ENCODE measurements at places on chromosomes 11 and 22.

DNA sequence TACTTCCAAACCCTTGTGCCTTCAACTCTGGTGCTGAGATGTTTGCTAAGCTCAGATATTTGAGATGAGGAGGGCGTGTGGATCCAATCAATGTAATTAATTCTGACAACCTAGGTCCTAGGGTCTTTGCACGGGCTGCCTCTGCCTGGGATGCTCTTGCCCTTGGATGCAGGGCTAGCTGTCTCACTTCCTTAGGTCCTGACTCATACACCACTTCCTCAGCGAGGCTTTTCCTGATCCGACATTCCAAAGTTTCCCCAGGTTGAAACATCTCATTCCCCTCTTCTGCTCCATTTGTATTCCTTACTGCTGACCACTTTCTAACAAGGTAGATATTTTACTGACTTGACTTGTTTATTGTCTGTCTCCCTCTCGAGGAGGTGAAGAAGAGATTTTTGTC is 43.0 kb upstream of the NTM start:
- no peaks in the 10 kb centered on the region for H3K27me3 ChIP-seq
- H3K4me1 ChIP-seq: no peaks in the 10 kb centered on the region
- no peaks in the 10 kb centered on the region for H3K36me3 ChIP-seq

DNA sequence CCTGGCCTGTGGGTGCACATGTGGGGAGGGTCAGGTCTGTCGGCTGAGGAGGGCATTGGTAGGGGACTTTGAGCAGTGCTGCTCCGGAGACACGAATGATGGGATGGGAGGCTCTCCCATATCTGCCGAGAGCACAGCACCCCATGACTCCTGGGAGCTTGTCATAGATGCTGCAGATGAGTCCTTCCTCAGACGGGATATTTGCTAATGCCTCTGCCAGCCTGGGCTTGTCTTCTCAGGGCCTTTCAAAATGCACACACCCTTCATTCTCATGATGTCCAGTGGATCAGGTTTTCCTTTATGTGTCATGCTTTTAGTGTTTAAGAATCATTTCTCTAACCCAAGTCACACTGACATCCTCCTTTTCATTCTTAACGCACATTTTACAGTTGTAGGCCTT is 8.1 kb upstream of the RNH1 start:
- no peak overlapping the region for H3K4me3 ChIP-seq
- H3K36me3 ChIP-seq: peaks cover 20% of the 10 kb centered on the region
- peaks cover 10% of the 10 kb centered on the region for H3K4me1 ChIP-seq
- DNase-seq: no peak

GRCh38 chr22:16699326-16699725 is 106.7 kb upstream of the CCT8L2 start:
- H3K4me1 ChIP-seq: no peaks in the 10 kb centered on the region
- no peak overlapping the region for H3K27ac ChIP-seq
- H3K36me3 ChIP-seq: no peaks in the 10 kb centered on the region
- no peak for DNase-seq

GRCh38 chr11:6253197-6253596 is 6.4 kb upstream of the CCKBR start:
- H3K27ac ChIP-seq: no peak overlapping the region
- DNase-seq: no peak
- no peaks in the 10 kb centered on the region for H3K4me1 ChIP-seq
- no peaks in the 10 kb centered on the region for H3K36me3 ChIP-seq

DNA sequence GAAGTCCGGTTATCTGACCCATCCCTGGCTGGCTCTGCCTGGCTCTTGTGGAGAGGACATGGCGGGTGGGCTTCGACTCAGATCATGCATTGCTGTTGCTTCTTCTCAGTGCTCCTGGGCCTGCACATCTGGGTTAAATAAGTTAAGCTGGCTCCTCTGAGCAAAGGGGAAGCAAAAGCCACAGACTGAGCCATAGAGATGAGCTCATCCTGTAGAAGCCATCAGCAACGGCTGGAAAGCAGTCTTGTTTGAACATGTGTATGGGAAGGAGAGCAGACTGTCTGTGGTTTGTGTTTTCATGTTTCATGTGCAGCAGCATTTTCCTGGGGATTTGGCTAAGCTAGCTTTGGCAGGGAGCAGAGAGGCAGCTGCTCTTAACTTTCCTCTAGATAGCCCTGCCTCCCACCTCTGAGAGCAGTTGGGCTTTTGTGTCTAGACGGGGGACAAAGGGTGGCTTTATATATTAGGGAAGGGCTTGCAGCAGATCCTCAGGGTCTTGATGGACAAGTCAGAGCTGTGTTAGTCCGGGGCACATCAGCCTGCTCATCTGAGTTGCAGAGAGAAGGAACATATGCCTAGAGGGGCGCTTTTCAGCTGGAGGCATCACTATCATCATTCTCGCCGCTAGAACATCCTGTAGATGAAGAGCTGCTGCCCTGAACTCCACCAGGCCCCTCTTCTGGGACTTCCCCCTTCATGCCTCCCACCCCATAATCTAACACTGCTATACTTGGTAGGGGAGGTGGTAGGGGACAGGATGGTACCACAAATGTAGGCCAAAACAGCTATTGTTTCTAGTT is 14.9 kb downstream of the DCPS start:
- H3K4me1 ChIP-seq: peaks cover 44% of the 10 kb centered on the region
- DNase-seq: peak; percentile 53
- peaks cover 34% of the 10 kb centered on the region for H3K36me3 ChIP-seq

- no peak overlapping the region for H3K4me3 ChIP-seq
- DNase-seq: no peak
- H3K27me3 ChIP-seq: peaks cover 8% of the 10 kb centered on the region
- peaks cover 5% of the 10 kb centered on the region for H3K4me1 ChIP-seq
Measured at GRCh38 chr11:10326012-10326964, 21.4 kb downstream of the ADM start.

GRCh38 chr22:20554824-20555223 is 47.4 kb downstream of the MED15 start:
- DNase-seq: no peak
- H3K4me3 ChIP-seq: no peak overlapping the region
- peak overlapping the region; percentile 99 for H3K27ac ChIP-seq
- no peaks in the 10 kb centered on the region for H3K27me3 ChIP-seq

DNA sequence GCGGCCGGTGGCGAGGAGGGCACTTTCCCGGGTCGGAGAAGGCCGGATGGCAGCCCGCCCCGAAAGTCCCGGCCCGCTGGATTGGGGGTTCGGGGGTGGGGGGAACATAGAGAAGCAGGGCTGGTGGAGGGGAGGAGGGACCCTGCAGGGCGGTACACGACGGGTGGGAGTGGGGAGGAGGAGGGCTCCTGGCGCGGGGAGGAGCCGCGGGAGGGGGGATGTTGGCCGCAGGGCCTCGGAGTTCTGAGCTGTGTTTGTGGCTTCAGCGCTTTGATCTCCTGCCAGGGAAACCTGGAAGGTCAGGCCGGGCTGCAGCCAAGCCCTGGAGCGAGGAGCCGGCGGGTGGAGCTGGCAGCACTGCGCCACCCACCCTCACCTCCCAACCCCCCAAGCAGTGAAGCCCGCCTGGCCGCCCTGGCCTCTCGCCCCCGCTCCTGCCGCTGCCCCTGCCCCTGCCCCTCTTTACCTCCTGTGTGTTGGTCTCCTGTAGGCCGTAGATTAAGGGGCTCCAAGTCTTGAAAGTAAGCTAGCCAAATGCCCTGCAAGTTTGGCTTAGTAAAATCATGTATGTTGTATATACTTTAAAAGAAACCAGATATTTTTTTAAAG is 30.9 kb downstream of the C22orf31 start:
- H3K36me3 ChIP-seq: no peaks in the 10 kb centered on the region
- peaks cover 7% of the 10 kb centered on the region for H3K4me1 ChIP-seq
- no peak overlapping the region for H3K27ac ChIP-seq
- no peak overlapping the region for H3K4me3 ChIP-seq
- peaks cover 52% of the 10 kb centered on the region for H3K27me3 ChIP-seq
- no peak for DNase-seq

DNA sequence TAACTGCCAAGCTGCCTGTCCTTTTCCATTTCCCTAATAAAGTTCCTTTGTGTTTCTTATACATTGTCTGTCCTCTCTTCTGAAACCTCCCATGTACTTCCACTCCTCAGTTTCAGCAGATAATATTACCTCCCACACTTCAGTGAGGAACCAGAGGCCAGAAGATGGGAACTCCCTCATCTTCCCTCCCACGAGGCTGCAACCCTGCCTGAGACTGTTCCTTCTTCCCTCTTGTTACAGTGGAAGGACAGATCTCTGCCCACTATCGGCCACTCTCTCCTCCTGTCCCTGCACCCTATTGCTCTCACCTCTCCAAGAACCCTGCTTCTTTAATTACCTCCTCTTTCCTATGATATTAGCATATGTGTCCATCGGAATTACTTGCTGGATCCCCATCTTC is 38.1 kb upstream of the SWAP70 start:
- no peak overlapping the region for H3K27ac ChIP-seq
- no peaks in the 10 kb centered on the region for H3K36me3 ChIP-seq
- no peak for DNase-seq
- no peak overlapping the region for H3K4me3 ChIP-seq
- H3K27me3 ChIP-seq: peaks cover 7% of the 10 kb centered on the region
- H3K4me1 ChIP-seq: no peaks in the 10 kb centered on the region

GRCh38 chr22:49418341-49418894 is 409.3 kb downstream of the BRD1 start:
- no peaks in the 10 kb centered on the region for H3K36me3 ChIP-seq
- H3K4me1 ChIP-seq: no peaks in the 10 kb centered on the region

DNA sequence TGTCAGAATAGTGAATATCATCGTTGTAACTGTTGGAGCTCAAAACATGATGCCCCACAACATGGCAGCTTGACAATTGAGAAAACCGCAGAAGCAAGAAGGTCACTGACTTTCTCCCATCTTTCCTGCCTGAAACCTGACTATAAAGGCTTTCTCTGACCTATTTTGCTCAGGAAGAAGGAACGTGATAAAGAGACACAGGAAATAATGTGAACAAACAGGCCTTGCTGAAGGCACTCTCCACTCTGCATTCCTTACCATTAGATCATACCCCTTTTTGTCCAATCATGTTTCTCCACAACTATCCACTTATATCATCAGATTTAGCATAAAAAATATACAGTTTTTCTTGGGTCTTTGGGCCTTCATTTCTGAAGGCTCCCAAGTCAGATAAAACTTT is 916.8 kb downstream of the METTL15 start:
- no peak overlapping the region for H3K4me3 ChIP-seq
- no peak overlapping the region for H3K27ac ChIP-seq
- no peaks in the 10 kb centered on the region for H3K4me1 ChIP-seq
- no peaks in the 10 kb centered on the region for H3K27me3 ChIP-seq
- H3K36me3 ChIP-seq: no peaks in the 10 kb centered on the region

DNA sequence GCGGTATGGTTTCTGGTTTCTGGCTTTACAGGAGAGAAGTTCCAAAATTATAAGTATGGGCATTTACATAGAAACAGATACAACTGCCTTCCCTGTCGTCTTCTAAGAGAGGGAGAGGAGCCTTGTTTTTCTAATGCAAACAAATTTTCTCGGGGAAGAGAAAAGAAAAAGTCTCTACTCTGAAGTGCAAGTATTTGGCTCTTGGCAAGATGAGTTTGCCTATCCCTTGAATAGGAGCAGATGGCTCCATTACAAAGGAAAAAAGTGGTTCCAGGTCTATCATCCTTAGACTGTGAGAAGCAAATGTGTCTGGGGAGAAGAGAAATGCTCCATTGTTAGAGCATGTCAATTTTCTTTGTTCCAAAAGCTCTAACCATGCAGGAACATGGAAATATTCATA is 455.6 kb downstream of the BUD13 start:
- no peaks in the 10 kb centered on the region for H3K36me3 ChIP-seq
- H3K27ac ChIP-seq: no peak overlapping the region
- no peak overlapping the region for H3K4me3 ChIP-seq
- H3K27me3 ChIP-seq: no peaks in the 10 kb centered on the region
- H3K4me1 ChIP-seq: no peaks in the 10 kb centered on the region

GRCh38 chr11:76462317-76462716 is 17.5 kb downstream of the EMSY start:
- no peak overlapping the region for H3K4me3 ChIP-seq
- no peaks in the 10 kb centered on the region for H3K4me1 ChIP-seq
- H3K27me3 ChIP-seq: no peaks in the 10 kb centered on the region

DNA sequence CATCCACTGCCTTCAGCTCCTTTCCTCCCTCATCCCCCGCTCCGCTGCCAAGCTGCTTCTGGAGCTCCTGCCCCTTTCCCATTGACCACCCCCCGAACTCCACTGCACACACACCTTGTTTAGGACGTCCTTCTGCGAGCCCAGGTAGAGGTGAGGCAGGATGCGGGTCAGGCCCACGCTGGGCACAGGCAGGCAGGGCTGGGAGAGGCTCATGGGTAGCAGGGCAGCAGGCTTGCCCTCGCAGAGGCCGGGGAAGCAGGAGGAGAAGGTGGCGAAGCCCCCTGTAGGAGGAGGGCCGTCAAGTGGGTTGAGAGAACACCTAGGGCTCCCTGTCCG is 13.3 kb downstream of the DUSP8 start:
- no peaks in the 10 kb centered on the region for H3K4me1 ChIP-seq
- H3K27me3 ChIP-seq: no peaks in the 10 kb centered on the region
- no peak overlapping the region for H3K27ac ChIP-seq
- DNase-seq: no peak
- H3K36me3 ChIP-seq: no peaks in the 10 kb centered on the region

GRCh38 chr11:64845129-64845775 is 799 bp upstream of the CDC42BPG start:
- DNase-seq: no peak
- peaks cover 42% of the 10 kb centered on the region for H3K4me1 ChIP-seq
- peak overlapping the region; percentile 43 for H3K27ac ChIP-seq
- H3K4me3 ChIP-seq: peak overlapping the region; percentile 5
- no peaks in the 10 kb centered on the region for H3K36me3 ChIP-seq
- H3K27me3 ChIP-seq: no peaks in the 10 kb centered on the region

Data from activated CD4-positive, alpha-beta T cell treated with anti-CD3 and anti-CD28 coated beads, Interleukin-2, amount 10 ng/mL, durations not matched to agents 7 days and 5 days (primary cell).